Urinary bladder (tissue), 4 donors: ENCODE measurements at places on chromosomes 3 and 15. TPM values are rescaled to one million over a fixed set of nuclear protein-coding genes. Genes with fewer than 3 reads are reported as not detected.

DNA sequence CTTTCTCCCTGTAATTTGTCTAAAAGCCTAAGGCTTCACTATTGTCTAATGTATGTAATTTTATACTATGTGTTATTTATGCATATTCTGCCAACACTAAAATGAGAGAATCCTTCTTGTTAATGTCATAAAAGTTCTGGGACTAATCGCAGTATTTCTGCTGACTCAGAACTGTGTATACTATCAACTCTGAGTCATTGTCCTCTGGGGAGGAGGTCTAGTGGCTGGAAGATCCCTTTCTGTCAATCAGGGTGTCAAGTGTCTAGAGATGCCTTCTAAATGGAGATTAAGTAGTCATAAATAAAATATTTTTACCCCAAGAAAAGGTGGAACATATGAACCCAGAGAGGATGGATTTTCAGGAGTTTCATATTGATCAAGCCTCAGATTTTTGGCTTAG lies 473.4 kb downstream of the AGBL1 start:
- DNase-seq = no peak

DNA sequence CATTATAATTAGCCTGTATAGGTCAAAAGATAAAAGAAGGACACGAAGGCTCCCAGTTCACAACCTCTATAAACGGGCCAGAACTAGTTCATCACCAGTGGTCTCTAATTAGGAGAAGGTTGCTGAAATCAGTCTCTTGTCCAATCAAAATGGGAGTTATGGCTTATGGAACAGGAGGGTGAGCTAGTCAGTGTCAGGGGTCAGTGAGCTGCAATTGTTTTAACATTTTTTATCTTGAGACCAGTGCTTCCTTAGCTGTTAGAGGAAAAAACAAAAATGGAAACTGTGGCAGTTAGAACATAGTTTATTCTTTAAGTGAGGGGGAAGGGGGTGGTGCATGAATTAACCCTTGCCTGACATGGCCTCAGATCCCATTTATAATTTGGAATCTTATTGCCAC lies 141.7 kb downstream of the KCNMB2 start:
- DNase-seq = no peak

The SLC38A3 gene
- total RNA-seq = 0.63 TPM

The RBPMS2 gene
- 4.0 TPM for total RNA-seq

GRCh38 chr3:141193066-141193830 lies 38.4 kb upstream of the PXYLP1 start:
- no peak for DNase-seq

GRCh38 chr3:106184540-106185457 lies 316.0 kb upstream of the CBLB start:
- DNase-seq = no peak

DNA sequence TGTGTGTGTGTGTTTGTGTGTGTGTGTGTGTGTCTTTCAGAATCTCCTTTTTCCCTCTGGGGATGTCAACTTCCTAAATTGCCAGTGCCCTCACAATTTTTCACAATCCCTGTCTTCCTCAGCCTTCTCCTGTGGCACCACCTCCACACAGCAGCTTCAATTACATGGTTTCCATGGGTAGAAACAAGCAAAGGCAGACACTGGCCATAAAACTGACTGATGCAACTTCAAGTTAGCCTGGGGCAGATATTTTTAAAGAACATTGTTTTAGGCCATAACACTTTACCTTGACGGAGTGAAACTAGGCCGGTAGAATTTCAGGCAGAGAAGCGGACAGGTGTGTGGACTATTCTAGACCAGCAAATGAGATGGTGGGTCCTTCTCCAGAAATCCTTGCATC lies 405.8 kb upstream of the SUCLG2 start:
- no peak for DNase-seq

DNA sequence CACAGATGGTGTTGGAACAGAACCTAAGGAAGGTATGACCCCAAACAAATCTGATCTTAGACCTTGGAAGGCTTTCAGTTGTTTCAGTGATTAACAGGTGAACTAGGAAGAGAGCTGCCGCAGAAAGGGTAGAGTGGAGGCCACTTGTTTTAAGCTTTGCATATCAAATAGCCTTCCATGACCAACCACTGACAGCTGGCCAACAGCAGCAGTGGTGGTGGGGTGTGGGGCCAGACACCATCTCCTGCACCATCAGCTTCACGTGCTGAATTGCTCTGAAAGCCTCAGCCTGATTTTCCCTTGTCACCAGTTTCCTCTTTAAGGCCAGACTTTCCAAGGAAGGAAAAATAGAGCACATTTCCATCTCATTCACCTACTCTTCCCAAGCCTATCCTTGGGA lies 16.6 kb upstream of the OSBPL11 start:
- no peak for DNase-seq

DNA sequence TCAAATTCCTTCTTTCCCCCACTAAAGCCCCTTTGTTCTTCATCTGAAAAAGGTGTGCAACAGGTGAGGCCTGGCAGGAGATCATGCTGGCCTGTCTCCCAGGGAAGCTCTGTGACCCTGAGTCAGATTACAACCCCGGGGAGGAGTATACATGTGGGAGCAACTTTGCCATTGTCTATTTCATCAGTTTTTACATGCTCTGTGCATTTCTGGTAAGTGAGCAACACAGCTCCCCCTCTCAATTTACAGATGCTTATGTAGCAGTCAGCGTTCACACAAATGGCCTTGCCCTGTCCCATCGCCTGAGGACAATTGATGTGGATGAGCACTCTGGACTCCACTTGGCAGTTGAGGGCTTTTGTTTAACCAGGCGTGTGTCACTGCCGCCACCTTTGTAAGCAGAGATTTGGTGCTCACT lies 70.4 kb downstream of the CHDH start:
- no peak for DNase-seq

DNA sequence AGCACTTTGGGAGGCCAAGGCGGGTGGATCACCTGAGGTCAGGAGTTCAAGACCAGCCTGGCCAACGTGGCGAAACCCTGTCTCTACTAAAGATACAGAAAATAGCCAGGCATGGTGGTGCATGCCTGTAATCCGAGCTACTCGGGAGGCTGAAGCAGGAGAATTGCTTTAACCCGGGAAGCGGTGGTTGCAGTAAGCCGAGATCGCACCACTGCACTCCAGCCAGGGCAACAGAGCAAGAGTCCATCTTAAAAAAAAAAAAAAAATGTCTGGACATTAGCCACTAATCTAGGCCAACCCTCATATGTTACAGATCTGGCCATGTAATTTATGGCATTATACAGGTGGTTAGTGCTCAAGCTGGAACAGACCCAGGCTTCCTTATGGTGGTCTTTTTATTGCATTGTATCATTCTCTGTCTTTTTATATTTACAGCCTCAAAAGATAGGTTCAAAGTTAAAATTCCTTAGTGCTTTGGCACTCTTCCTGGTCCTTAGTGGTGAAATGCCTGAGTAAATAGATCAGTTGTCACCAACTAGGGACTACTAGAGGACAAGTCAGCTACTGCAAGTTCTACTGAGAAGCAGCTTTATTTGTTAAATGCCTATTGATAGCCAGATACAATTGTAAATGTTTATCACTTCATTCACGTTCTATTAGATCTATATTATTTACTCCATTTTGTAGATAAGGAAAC lies 16.0 kb downstream of the STARD9 start:
- no peak for DNase-seq

The GPR176 gene
- total RNA-seq = 8.6 TPM

DNA sequence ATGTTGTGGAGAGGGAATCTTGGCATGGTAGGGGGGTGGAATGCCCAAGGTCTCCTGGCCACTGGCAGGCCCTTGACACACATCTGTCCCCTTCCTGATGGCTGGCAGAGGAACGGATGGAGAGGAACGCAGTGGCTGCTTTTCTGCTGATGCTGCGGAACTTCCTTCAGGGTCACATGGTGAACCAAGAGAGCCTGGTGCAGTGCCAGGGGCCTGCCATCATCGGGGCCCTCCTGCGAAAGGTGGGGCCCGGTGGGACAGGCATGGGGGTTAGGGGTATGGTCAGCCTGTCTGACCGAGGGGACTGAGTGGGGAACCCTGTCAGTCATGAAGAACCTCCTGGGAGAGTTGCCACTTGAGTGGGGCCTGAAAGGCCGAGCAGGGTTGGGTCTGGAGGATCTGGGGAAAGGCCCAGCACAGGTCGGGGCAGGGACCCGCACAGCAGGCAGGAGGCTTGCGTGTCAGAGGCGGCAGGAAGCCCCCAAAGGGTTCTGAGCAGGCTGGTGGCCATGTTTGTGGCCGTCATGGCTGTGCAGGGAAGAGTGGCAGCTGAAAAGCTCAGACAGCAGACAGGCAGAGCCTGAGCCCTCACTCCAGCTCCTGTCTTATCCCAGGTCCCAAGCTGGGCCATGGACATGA lies 18.1 kb downstream of the NBEAL2 start:
- DNase-seq = no peak

GRCh38 chr15:74127255-74127953 lies 3.0 kb upstream of the ISLR2 start:
- DNase-seq = peak; percentile 49

DNA sequence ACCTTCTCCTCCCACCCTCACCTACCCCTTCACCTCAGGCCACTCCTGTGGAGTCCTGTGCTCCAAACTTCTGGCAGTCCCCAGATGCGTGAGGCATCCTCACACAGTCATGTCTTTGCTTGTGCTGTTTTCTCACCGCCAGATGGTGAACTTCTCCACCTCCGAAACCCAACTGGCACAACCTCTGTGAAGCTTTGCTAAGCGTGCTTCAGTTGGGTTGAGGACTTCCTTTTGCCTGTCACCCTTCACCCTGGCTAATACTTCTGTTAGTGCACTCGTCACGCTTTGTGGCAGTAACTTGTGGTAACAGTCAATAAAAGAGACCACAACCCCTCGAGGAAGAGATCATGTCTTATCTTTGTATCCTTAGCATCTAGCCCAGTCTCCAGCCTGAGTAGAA lies 42.0 kb upstream of the SKOR1 start:
- no peak for DNase-seq
